ENCODE measurements at places on chromosomes 4 and X. TPM values are rescaled to one million over a fixed set of nuclear protein-coding genes. Genes with fewer than 3 reads are reported as not detected.

The SLC34A2 gene
- polyA plus RNA-seq = not detected

The GAGE12F gene
- polyA plus RNA-seq = not detected

The DDX53 gene
- polyA plus RNA-seq = not detected

The OPHN1 gene
- polyA plus RNA-seq = 0.95 TPM

The NPY2R gene
- not detected for polyA plus RNA-seq

The RHOXF1 gene
- polyA plus RNA-seq = not detected

The TMSB15A gene
- 0.12 TPM for polyA plus RNA-seq

- no peaks in the 10 kb centered on the region for H3K4me1 ChIP-seq
- no peak overlapping the region for H3K27ac ChIP-seq
- H3K36me3 ChIP-seq = no peaks in the 10 kb centered on the region
- DNase-seq = no peak
- no peaks in the 10 kb centered on the region for H3K27me3 ChIP-seq
Observed at GRCh38 chr4:138111462-138112000, 130.6 kb downstream of the SLC7A11 start.

- no peak overlapping the region for H3K27ac ChIP-seq
- no peaks in the 10 kb centered on the region for H3K36me3 ChIP-seq
- H3K4me1 ChIP-seq = peaks cover 18% of the 10 kb centered on the region
- H3K27me3 ChIP-seq = no peaks in the 10 kb centered on the region
- no peak overlapping the region for H3K4me3 ChIP-seq
Observed at GRCh38 chr4:2785613-2786012, 7.3 kb upstream of the SH3BP2 start.

DNA sequence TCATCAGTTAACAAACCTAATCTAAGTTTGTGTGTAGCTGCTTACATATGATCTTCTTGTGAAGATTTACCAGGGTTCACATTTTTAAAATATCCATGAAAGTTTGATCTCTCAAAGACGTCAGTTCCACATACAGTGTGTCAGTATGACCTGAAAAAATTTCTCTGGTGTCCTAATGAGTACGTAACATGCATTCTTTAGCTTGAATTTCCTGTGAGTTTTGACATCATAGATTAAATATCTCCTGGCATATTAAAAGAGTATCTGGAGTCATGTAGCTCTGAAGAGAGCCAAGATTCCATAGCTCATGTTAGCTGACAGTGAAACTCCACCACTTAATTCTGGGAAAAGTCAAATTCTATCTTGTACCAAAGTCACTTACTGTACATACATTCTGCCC lies 43.9 kb upstream of the PDLIM5 start:
- peak overlapping the region; percentile 84 for H3K27ac ChIP-seq
- no peak overlapping the region for H3K4me3 ChIP-seq
- H3K4me1 ChIP-seq = peaks cover 18% of the 10 kb centered on the region
- DNase-seq = no peak

- no peak overlapping the region for H3K27ac ChIP-seq
- H3K4me3 ChIP-seq = no peak overlapping the region
- H3K27me3 ChIP-seq = no peaks in the 10 kb centered on the region
- H3K36me3 ChIP-seq = no peaks in the 10 kb centered on the region
Observed at GRCh38 chrX:131397891-131398290, 108.8 kb upstream of the IGSF1 start.

- no peaks in the 10 kb centered on the region for H3K27me3 ChIP-seq
- H3K4me3 ChIP-seq = peak overlapping the region; percentile 4
- no peak for DNase-seq
- H3K36me3 ChIP-seq = no peaks in the 10 kb centered on the region
- H3K27ac ChIP-seq = peak overlapping the region; percentile 37
Observed at GRCh38 chr4:159175989-159176375, 73.1 kb downstream of the RAPGEF2 start.

DNA sequence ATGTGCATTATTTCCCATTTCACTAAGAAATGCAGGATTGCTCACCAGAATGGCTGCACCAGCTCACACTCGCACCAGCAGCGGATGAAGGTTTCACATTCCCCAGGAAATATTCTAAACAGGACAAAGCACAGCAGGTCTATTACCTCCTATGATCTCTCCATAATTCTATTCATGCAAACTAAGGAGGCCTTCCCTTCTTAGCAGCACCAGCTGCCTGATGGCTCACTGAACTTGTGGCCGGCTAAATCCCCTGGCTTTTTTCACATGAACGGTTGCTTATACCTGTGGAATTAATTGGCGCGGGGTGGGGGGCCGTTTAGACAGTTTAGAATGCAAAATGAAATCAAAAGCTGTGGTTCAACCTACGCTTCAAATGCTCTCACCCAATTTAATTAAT lies 73.5 kb upstream of the SRD5A3 start:
- no peaks in the 10 kb centered on the region for H3K4me1 ChIP-seq
- no peak overlapping the region for H3K4me3 ChIP-seq
- no peak for DNase-seq
- no peak overlapping the region for H3K27ac ChIP-seq
- no peaks in the 10 kb centered on the region for H3K27me3 ChIP-seq

DNA sequence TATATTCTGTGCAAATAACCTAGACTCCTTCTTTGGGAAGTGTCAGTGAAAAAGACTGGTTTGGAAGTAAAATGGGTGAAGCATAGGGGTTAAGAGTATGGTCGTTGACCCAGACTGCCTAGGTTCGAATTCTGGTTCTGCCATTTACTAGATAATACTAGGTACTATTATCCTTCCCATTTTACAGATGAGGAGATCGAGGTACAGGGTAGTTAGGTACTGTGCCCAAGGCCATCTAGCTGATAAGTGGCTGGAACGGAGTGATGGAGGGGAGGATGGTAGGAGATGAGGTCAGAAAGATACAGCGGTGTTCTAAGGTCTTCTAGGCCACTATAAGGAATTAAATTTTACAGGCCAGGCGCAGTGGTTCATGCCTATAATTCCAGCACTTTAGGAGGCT lies 11.1 kb downstream of the GLOD5 start:
- no peak for DNase-seq
- H3K4me1 ChIP-seq = no peaks in the 10 kb centered on the region
- no peak overlapping the region for H3K4me3 ChIP-seq
- no peaks in the 10 kb centered on the region for H3K27me3 ChIP-seq

DNA sequence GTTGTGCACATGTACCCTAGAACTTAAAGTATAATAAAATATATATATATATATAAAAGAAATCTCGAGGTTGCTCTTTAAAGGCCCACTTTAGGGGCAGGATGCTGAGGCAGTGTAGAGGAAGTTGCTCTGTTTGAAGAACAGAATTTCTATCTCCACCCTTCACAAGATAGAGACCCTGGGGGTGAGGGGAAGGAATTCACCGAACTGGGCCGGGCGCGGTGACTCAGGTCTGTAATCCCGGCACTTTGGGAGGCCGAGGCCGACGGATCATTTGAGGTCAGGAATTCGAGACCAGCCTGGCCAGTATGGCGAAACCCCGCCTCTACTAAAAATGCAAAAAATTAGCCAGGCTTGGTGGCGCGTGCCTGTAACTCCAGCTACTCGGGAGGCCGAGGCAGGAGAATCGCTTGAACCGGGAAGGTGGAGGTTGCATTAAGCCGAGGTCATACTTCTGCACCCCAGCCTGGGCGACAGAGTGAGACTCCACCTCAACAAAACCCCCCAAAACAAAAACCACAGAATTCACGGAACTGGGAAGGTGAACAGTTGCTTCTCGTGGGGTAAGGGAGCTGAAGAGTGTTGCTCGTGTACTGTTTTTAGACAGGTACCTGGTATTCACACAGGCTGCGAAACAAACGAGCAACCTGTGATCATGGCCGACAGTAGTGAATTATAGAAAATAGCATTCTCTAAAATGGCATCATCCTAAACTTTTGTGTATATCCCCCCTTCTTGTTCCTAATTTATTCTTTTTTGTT lies 6.2 kb downstream of the PLAC8 start:
- H3K36me3 ChIP-seq = no peaks in the 10 kb centered on the region
- H3K27ac ChIP-seq = no peak overlapping the region
- no peak for DNase-seq

DNA sequence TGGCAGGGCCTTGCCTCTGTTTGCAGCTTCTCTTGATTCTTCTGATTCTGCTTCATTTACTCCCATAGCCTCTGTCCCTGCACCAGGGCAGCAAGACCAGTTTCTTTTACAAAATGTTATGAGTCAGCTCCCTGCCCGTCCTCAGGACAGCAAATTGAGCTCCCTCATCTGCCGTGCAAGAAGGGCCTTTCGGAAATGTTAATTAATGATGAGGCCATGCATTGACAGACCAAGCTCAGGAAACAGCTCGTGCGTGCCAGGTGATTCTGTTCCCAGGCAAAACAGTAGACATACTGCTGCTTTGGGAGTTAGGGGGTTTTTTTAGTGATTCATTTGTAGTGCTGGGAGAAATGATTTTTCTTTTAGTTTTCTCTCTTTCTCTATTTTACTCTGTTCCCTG lies 231.7 kb downstream of the FBXW7 start:
- no peaks in the 10 kb centered on the region for H3K36me3 ChIP-seq
- H3K4me3 ChIP-seq = no peak overlapping the region
- H3K27ac ChIP-seq = no peak overlapping the region
- no peak for DNase-seq

DNA sequence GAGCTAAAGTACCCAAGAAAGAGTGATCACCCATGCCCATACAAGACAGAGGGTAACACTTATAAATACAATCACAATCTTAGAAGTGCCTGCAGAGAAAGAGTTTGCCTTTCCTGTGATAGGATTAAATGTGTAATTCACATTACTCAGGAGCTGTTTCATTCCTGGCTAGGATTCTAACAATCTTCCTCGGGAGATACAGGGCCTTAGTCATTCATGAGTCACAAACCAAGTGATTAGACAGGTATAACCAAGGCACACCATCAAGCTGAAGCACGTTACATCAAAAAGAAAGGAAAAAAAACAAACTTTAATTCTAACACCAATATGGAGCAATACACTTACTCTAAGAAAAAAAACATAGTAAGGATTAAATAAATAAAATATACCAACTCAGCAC lies 14.9 kb downstream of the ABCG2 start:
- no peaks in the 10 kb centered on the region for H3K36me3 ChIP-seq
- H3K27me3 ChIP-seq = no peaks in the 10 kb centered on the region
- H3K27ac ChIP-seq = no peak overlapping the region
- H3K4me1 ChIP-seq = no peaks in the 10 kb centered on the region

- no peaks in the 10 kb centered on the region for H3K27me3 ChIP-seq
- DNase-seq = no peak
- no peaks in the 10 kb centered on the region for H3K4me1 ChIP-seq
- H3K36me3 ChIP-seq = no peaks in the 10 kb centered on the region
- H3K27ac ChIP-seq = peak overlapping the region; percentile 86
Observed at GRCh38 chrX:68498044-68498507, 775 bp upstream of the YIPF6 start.

GRCh38 chr4:99855678-99856077 lies 38.5 kb downstream of the LAMTOR3 start:
- no peaks in the 10 kb centered on the region for H3K4me1 ChIP-seq
- no peaks in the 10 kb centered on the region for H3K27me3 ChIP-seq
- DNase-seq = no peak
- H3K27ac ChIP-seq = no peak overlapping the region
- H3K36me3 ChIP-seq = no peaks in the 10 kb centered on the region

DNA sequence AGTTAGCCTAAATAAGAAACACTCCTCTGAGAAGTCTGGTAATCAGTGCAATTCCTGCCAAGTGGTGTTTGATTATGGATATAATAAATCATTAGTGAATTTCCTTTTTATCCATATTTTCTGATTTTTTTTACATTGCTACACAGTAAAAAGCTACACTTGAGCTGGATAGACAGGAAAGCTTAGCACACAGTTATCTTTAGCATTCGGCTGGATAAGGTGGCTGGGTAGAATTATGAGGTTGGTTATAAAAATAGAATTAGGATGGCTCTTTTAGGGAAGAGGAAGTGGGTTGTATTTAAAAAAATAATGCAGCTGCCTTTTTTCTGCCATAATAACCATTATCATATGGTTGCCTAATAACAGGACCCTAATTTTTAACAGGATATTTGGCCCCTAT lies 460.6 kb downstream of the NAF1 start:
- H3K27me3 ChIP-seq = no peaks in the 10 kb centered on the region
- peak overlapping the region; percentile 7 for H3K4me3 ChIP-seq
- H3K36me3 ChIP-seq = no peaks in the 10 kb centered on the region
- H3K27ac ChIP-seq = peak overlapping the region; percentile 86
- no peaks in the 10 kb centered on the region for H3K4me1 ChIP-seq

DNA sequence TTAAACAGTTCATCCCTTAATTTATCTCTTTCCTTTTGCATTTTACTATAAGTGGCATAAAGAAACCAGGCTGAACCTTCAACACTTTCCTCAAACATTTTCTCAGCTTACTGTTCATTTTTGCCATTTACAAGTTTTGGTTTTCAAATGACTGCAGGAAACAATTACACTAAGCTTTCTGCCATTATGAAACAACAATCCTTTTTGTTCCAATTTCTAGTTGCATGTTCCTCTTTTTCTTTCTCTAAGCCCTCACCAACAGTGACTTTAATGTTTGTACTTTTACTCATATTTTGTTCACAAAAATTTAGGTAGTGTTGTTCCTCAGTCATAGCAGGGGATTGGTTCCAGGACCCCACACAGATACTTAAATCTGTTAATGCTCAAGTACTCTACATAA lies 1526.1 kb downstream of the STIM2 start:
- no peak overlapping the region for H3K4me3 ChIP-seq
- DNase-seq = no peak
- H3K4me1 ChIP-seq = no peaks in the 10 kb centered on the region
- H3K27ac ChIP-seq = no peak overlapping the region
- no peaks in the 10 kb centered on the region for H3K27me3 ChIP-seq
- H3K36me3 ChIP-seq = no peaks in the 10 kb centered on the region

DNA sequence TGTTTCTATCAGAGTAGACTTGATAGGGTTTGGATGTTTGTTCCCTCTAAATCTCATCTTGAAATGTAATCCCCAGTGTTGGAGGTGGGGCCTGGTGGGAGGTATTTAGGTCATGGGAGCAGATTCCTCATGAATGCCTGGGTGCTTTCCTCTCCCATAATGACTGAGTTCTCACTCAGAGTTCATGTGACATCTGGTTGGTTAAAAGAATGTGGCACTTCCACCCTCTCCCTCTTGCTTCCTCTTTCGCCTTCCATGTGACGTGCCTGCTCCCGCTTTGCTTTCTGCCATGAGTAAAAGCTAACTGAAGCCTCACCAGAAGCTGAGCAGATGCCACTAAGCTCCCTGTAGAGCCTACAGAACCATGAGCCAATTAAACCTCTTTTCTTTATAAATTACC lies 47.3 kb upstream of the SRPX start:
- H3K27me3 ChIP-seq = no peaks in the 10 kb centered on the region
- no peaks in the 10 kb centered on the region for H3K4me1 ChIP-seq
- H3K4me3 ChIP-seq = no peak overlapping the region
- no peak for DNase-seq

GRCh38 chr4:128866269-128866668 lies 56.8 kb downstream of the JADE1 start:
- peaks cover 20% of the 10 kb centered on the region for H3K4me1 ChIP-seq
- no peak overlapping the region for H3K4me3 ChIP-seq
- H3K27me3 ChIP-seq = no peaks in the 10 kb centered on the region

DNA sequence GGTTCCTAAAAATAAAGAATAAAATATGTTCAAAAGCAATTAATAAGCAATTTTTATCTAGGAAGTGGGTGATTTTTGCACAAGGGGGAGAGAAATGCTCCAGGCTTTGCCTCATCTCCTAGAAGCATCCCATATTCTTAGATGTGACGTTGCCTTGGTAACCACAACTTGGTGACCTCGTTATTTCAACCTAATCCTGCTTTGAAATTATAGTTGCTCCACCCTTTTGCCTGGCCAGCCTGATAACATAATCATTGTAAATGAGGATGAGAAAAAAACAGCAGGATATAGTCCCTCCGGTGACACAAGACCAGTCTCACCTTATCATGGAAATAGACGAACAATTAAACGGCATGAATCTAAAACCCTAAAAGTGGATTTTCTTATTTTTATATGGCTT lies 194.4 kb downstream of the QDPR start:
- no peak for DNase-seq
- H3K36me3 ChIP-seq = no peaks in the 10 kb centered on the region
- H3K4me1 ChIP-seq = no peaks in the 10 kb centered on the region
- no peak overlapping the region for H3K4me3 ChIP-seq
- no peaks in the 10 kb centered on the region for H3K27me3 ChIP-seq
- H3K27ac ChIP-seq = no peak overlapping the region

All from heart left ventricle (tissue), 16 donors.